ENCODE measurements at places on chromosomes 2 and 18.

- DNase-seq = no peak
These were observed 25.4 kb downstream of the CYBRD1 start for GRCh38 chr2:171547720-171548119.

DNA sequence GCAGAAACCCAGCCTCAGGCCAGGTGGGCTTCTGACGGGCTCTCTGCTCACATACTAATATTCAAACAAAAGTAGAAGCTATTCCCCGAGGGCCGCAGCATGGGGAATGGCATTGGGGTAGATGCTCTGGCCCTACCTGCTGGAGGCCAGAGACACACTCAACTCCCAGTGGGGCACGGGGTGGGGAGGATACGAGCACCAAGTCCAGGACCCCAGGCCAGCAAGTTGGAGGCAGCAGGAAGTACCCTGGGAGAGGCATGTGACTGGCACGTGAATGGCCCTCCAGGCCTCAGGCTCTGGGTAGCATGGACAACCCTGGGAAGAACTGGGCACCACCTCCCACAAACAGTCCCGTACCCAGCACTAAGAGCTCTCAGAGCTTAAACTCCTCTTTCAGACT is 3.8 kb downstream of the DNMT3A start:
- no peak for DNase-seq

DNA sequence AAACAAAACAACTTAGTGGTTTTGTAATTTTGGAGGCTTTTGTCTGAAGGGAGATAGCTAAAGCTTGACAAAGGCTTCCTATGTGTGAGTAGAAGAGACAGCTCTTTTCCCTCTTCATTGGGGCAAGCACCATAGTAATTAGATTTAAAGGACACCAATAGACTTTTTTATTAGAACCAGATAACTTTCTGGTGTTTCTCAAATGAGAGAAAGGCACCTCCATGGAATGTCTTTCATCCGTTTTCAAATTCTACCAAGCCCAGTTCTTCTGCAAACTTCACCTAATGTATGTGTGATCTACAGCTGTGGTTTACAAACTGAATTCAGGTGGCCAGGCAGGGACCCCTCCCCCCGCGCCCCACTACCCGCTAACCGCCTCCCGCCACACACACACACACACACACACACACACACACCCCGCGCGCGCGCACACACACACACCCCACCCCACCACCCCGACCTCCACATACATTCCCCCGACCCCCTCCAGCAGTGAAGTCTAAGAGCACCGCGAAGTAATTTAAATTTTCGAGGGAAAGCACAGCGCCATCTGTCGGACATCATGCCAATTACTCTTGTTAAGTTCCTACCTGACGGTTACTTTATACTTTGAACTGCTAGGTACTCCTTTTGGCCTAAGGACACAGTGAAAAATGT is 31.6 kb upstream of the PPP1R1C start:
- peak; percentile 84 for DNase-seq

DNA sequence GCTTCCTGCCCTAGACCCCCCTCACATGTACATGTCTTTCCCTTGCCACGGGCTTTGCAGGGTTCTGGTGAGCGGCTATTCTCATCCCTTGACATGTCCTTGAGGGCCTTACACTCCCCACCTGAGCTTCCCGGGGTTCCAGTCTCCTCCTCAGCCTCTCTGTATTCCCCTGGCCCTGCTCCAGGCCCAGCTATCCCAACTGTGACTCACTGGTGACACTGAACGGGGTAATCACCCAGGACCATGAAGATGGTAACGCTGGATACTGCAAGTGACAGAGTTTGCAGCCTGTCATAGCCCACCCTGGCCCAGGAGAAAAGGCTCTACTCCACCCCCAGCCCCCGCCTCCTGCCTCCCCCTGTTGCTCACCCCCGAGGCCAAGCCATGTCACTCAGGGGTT is 27.3 kb downstream of the KIF3C start:
- DNase-seq = no peak

DNA sequence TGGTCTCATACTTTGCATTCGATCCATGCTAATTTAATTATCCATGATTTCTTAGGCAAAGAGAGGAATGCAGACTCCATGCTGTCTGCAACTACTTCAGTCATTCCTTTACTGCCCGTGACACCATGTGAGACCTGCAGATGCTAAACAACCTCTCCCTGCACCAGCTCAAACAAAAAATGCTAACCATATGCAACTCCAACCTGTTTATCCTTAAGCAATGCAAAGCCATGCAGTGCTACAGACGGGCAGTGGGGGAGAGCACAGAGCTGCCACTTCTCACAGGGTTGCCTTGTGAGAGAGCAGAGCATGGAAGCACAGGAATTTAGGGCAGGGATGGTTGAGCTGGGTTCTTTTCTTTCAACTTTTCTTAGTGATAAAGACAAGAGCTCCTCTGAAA is 74.9 kb upstream of the KLHL14 start:
- DNase-seq = peak; percentile 5

DNA sequence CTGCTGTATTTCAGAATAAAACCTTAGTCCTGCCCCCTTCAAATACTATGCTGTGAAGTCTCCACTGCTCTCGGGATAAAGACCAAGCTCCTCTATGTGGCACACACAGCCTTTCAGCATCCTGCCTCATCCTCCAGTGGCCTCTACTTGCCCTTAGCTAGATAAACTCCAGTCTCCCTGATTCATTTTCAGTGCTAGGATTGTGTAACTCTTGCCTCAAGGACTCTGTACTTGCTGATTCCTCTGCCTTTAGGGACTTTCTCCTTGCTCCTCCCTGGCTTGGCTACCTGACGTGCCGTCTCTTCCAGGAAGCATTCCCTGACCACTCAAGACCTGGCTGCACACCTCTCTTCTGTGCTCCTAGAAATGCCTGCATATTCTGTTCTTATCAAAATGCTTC is 416.7 kb downstream of the MTX2 start:
- DNase-seq = no peak

DNA sequence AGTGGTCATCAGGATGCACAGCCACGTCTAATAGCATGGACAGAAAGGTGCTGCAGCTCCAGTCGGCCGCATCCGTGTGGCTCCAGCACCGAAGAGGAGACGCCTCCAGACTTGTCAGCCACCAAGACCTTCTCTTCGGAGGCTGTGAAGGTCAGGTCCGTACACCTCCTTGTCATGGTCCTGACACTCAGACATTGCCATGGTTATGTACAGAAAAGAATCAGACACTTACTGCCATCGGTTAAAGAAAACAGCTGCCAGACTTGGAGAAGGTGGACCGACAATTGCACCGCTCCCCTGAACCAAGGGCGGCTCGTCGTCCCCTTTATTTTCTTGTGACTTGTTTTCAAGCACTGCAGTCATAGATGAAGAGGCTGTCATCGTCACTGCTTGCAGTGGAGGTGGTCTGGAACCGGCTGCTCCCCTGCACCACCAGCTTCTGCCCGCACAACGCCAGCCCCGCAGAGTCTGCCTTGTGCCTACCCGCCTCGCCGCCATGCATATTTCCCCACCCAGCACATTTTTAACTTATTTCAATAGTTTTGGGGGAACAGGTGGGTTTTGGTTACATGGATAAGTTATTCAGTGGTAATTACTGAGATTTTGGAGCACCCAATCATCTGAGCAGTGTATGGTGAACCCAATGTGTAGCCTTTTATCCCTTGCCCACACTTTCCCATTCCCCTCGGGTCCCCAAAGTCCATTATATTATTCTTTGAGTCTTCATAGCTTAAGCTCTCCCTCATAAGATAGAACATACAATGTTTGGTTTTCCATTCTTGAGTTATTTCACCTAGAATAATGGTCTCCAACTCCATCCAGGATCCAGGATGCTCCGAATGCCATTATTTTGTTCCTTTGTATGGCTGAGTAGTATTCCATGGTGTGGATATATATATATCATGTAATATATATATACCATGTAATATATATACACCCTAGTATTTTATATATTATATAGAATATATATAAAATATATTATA is 18.1 kb downstream of the FBXO48 start:
- no peak for DNase-seq

GRCh38 chr2:43724728-43725526 is 48.7 kb upstream of the C1GALT1C1L start:
- peak; percentile 39 for DNase-seq

- DNase-seq = no peak
These were observed 3.3 kb downstream of the SNORC start for GRCh38 chr2:232873292-232873908.

GRCh38 chr2:176534798-176535466 is 265.7 kb downstream of the MTX2 start:
- no peak for DNase-seq

GRCh38 chr2:200525066-200525465 is 941 bp upstream of the SGO2 start:
- DNase-seq = no peak

- peak; percentile 68 for DNase-seq
These were observed 116.2 kb upstream of the ST6GAL2 start for GRCh38 chr2:107001964-107002696.

- DNase-seq = no peak
These were observed 50.8 kb upstream of the CWC22 start for GRCh38 chr2:180057706-180058412.

DNA sequence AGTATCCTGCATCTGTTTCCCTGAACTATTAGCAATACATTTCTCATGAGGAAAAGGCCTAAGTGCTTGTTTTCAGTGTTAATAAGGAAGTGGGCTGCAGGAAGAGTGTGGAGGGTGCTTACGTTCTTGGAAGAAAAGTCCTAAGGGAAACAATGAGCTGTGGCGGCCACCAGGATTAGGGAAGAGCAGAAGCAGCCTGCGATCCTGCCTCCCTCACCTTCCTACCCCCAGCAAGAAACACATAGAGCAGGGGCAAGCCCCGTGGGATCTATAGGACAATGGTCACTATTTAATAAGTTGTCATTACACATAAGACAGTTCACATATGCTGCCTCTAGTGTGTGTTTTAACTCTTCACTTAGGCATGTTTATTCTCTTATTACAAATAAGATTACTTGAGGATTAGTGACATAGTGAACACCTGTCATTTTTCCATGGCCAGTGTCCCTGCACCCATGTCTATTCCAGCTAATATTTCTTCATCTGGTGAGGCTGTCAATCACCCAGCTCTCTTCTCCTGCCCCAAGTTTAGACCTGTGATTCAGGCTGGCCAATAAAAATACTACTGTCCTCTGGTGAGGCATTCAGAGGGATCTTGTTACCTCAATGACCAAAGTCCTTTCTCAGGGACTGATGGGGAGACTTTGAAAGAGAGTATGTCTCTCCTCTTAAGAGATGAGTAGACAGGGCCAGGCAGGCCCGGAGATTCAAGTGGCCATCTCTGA is 510.9 kb upstream of the CELF4 start:
- DNase-seq = no peak

DNA sequence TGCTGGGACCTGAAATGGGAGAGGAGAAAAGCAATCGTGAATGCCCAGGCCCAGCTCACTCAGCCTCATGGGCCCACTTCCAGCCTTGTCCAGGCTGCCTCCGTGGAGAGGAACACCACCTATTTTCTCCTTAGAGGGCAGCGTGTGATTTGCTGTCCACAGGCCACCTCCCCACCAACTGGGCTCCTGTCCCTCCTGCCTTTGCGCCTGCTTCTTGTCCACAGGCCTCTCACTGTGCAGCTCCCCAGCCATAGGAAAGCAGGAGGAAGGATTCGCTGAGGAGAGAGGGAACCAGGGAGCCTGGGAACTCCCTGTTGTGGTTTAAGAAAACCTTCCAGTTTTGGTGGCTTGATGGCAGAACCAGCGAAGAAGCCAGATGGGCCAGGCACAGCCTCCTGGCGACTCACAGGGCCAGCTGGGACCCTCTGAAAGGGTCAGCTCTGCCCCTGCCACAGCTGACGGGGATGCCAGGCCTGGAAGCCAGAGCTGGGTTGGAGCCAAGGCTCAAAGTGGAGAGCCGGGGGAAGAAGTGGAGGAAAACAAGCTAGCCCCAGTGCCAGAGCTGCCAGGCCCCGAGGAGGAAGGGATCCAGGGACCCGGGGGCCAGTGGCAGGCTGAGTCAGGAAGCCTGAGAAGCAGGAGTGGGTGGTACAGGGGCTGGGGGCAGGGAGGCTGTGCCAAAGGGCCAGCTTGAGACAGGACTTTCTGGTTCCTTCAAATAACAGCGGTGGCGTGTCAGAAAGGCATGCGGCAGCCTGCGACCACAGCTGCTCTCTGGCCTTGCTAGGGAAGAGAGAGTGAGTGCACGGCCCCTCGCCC is 9.9 kb downstream of the TMBIM1 start:
- no peak for DNase-seq

DNA sequence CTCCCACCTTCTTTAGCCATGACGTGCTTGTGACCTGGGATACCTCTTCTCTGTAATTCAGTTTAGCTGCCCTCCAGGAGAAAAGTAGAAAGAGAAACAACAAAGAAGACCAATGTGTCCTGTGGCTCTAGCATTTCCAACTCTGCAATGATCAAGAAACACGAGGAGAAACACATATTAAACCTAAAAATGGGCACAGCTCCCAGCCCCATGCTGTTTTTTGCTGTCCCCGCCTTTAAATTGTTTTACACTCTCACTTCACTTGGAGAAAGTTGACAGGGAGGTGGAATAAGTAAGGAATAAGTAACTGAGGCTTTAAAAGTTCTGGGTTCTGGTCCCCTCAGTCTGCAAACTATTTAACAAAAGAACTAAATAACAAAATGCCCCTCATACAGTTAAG is 390.6 kb downstream of the TNS1 start:
- DNase-seq = no peak

- no peak for DNase-seq
These were observed 8.3 kb downstream of the ACTG2 start for GRCh38 chr2:73901143-73901542.

DNA sequence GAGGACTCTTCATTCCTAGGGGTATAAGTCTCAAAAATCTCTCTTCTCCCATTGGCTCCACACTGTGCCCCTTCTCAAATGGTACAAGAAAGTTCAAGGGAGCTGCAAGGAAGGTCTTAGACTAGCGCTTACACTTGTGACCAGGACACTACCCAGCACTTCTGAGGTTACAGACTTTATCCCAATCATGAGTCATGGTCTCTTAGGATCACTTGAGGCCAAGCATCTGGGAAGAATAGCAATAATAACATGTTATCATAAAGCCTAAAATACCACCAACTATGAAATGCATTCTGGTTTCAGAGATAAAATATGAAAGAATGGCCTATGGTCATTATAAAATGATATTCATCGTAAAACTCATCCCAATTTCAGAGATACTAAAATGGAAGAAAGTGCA is 309.9 kb upstream of the PKDCC start:
- DNase-seq = no peak

GRCh38 chr2:7609556-7609955 is 692.3 kb downstream of the RNF144A start:
- DNase-seq = no peak

DNA sequence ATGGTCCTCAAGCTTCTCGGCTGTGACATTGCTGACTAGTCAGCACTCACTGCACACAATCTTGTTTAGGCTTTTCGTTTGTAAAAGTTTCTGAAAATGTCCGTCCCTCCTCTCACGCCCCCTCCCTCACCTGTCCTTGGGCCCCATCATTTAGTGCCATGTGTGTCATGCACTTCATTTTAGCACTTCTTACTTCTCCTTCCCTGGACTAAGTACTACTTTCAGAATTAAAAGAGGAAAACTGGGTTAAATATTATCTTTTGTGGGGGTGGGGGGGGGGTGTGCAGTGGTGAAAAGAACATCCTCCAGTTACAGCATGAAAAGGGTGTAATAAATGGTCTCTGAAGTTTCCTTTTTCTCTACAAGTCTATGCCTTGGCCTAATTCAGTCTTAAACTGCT is 182.0 kb upstream of the SP5 start:
- no peak for DNase-seq

- DNase-seq = no peak
These were observed 585 bp downstream of the PNKD start for GRCh38 chr2:218270721-218271486.

All from choroid plexus epithelial cell (primary cell).